ENCODE measurements at places on chromosomes 6 and 20. TPM values are rescaled to one million over a fixed set of nuclear protein-coding genes. Genes with fewer than 3 reads are reported as not detected.

Gene PLA2G7
- not detected for total RNA-seq

- DNase-seq: no peak
- no peaks in the 10 kb centered on the region for H3K4me1 ChIP-seq
- no peak overlapping the region for H3K27ac ChIP-seq
- no peaks in the 10 kb centered on the region for H3K36me3 ChIP-seq
Observed at GRCh38 chr6:1449896-1450295, 60.5 kb downstream of the FOXF2 start.

GRCh38 chr6:20582586-20583443 lies 48.6 kb downstream of the CDKAL1 start:
- H3K27ac ChIP-seq: no peak overlapping the region
- no peak for DNase-seq

Gene SLC22A3
- not detected for total RNA-seq

Data from A673 (cell line).